T-cell (primary cell): ENCODE measurements at places on chromosomes 3 and 15. TPM values are rescaled to one million over a fixed set of nuclear protein-coding genes. Genes with fewer than 3 reads are reported as not detected.

GRCh38 chr3:146519810-146520209 lies 24.6 kb downstream of the PLSCR1 start:
- DNase-seq = no peak

DNA sequence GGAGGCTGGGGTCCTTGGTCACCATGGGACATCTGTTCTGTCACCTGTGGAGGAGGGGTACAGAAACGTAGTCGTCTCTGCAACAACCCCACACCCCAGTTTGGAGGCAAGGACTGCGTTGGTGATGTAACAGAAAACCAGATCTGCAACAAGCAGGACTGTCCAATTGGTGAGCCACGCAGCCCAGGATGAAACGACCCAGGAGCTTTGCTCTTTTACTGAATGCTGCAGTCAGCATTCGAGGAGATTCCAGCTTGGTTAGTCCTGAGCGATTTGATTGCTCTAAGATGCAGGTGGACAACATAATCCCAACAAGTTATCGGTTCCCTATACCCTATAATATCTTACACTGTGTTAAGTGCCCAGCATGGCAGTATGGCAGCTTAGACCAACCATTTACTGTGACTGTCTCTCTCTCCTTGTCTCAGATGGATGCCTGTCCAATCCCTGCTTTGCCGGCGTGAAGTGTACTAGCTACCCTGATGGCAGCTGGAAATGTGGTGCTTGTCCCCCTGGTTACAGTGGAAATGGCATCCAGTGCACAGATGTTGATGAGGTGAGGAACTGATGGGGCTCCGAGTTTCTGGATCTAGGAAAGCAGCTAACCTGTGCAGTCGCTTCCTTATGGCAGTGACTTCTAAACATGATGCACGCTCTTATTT lies 7.8 kb downstream of the THBS1 start:
- no peak for DNase-seq

DNA sequence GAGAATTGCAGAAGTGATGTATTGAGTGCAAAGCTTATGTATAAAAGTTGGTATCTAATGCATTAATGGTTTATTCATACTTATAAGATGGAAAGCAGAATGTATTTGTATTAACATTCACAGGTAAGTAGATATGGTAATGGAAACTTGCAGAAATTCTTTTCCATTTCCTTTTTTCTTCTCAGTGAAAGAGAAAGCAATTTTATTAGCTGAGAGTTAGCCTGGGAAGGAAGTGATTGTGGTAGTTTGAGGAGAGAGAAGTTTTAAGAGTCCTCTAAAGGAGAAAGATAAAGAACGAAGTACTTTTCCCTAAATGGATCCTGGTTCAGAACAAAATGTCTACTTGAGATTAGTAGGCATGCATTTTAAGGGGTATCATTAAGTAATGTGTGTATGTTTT lies 60.1 kb upstream of the OSTN start:
- DNase-seq = no peak

The ADGRG7 gene
- not detected for total RNA-seq

The COL7A1 gene
- 1.3 TPM for total RNA-seq

- DNase-seq = peak; percentile 75
Measured at GRCh38 chr3:45664578-45664977, 24.6 kb upstream of the SACM1L start.

DNA sequence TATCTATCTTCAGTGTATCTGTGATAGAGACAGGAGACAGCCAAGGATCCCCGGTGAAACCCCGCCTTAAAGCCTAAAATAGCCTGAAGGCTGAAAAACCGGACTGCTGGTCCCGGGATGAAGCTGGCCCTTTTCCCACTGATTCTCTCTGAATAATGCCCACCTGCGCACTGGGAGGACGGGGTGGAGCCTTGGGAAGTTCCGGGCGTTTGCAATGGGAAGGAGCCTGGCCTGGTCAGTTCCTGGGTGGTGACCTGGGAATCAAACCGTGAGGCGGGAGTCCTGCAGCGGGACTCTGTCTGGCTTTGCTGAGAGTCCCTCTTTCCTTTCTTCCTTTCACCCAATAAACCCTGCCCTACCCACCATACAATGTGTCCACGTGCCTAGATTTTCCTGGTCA lies 157.9 kb downstream of the C3orf38 start:
- DNase-seq = no peak

The MYZAP gene
- total RNA-seq = 1.2 TPM

DNA sequence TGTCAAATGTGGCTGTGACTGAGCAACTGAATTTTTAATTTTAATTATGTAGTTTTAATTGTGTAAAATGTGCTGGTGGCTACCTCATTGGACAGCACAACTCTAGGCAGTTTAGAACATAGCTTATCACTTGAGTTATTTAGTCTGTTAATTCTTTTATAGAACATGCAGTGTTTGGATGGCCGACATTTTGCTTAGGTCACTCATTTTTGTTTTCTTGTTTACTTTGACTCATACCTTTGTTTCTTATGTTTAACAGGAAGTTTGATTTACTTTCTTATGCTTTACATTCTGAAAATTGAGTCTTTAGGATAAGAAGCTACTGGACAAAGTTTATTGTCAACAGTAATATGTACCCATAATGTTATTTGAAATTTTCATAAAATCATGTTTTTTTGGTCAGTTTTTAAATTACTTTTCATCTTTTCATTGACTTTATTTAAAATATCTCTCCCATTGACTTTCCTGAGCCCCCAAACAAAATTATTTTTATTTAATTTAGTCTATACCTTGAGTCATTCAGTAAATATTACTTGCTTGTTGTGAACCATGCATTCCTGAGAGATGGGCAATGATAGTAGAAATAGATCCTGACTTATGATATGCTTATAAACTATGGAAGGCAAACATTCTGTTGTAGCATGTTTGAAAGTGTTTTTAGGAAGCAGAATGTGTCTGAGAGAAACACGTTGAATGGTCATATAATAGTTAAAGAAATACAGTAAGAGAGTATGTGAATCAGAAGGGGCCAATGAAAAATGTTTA lies 60.6 kb downstream of the TCF12 start:
- no peak for DNase-seq

DNA sequence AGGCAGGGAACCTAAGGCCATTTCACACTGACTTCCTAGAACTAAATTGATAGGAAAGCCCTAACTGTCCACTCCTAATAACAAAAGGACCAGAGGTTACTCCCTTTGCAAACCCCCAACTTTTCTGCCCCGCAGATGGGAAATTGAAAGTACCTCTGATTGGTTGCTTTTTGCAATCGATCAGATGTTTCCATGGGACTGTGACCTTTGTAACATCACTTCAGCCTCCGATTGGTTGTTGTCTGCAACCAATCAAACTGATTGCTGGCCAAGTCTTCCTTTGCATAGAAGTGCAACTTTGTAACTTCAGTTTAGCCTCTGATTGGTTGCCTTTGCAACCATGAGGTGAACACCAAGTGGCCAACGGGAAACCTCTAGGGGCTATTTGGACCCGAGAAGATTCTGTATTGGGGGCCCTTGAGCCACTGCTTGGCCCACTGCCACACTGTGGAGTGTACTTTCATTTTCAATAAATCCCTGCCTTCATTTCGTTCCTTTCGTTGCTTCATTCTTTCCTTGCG lies 11.3 kb upstream of the KNL1 start:
- DNase-seq = no peak

- no peak for DNase-seq
Measured at GRCh38 chr3:55605443-55606236, 118.5 kb upstream of the WNT5A start.

The C3orf49 gene
- total RNA-seq = not detected

DNA sequence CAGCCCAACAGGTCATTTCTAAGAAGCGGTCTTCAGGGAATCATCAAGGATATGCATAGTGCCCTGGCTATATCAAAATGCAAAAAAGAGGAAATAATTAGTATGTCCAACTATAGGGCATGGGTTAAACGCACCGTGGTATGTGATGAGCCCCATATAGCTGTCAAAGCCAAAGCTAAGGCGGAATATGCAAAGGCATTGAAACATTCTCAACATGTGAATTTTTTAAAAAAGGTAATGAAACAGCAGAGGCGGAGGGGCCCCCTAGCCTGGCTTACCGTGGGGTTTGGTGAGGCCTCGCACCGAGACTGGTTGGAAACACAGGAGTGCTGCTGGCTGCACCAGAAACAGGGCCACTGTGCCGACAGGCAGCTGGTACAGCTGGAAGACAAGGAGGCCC lies 23.2 kb downstream of the PLXND1 start:
- DNase-seq = no peak

DNA sequence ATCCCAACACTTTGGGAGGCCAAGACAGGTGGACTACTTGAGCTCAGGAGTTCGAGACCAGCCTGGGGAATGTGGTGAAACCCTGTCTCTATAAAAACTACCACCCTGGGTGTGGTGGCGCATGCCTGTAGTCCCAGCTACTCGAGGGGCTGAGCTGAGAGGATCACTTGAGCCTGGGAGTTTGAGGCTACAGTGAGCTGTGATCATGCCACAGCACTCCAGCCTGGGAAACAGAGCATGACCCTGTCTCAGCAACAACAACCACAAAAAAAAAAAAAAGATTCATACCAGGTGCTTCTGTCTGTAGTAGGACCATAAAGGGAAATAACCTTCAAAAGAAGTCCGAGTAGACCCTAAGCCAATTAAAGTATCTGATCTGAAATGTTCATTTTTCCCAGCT lies 94.5 kb downstream of the SERPINI1 start:
- DNase-seq = no peak

The GJD2 gene
- total RNA-seq = not detected

The SLC12A6 gene
- 77.8 TPM for total RNA-seq

The IL5RA gene
- total RNA-seq = 0.43 TPM

- DNase-seq = no peak
Measured at GRCh38 chr3:175484666-175485065, 625.5 kb downstream of the NAALADL2 start.

GRCh38 chr15:57048930-57049549 lies 130.6 kb downstream of the TCF12 start:
- DNase-seq = no peak
